ENCODE measurements at places on chromosomes 6 and 20.

DNA sequence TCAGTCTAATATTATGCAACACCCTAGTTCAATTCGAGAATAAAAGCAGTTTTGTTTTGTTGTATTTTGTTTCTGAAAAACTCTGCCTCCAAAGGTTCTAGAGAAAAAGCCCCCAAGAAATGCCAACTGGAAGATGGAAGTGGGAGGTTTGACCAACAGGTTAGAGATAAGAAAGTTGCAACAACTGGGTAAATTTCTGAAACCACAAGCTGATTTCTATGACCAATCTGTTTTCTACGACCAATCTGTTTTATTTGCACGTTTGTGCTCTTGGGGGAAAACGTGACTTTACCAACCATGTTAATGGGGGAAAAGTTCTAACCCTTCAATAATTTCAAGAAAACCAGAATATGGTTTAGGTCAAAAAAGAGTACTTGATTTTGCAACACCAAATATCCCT, 173.2 kb downstream of the PDE7B start:
- DNase-seq = no peak

GRCh38 chr6:135403584-135403983, 94.0 kb downstream of the AHI1 start:
- DNase-seq = no peak

DNA sequence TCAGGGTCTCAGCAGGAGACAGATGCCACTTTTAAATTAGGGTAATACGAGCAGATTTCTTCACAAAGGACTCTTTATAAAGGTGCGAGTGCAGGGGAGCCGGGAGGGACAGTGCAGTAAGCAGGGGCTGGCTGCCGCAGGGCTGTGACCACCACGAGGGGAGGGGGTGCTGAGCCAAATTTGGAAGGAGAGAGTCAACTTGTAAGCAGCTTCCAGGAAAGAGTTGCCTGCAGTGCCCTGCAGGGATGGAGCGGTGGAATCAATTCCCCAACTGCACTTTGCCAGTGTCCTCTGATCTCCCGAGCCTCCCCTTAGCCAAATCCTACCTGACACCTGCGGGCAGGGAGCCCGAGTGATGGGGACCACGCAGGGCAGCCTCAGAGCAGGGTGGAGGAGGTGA, 13.9 kb upstream of the CCDC167 start:
- no peak for DNase-seq

DNA sequence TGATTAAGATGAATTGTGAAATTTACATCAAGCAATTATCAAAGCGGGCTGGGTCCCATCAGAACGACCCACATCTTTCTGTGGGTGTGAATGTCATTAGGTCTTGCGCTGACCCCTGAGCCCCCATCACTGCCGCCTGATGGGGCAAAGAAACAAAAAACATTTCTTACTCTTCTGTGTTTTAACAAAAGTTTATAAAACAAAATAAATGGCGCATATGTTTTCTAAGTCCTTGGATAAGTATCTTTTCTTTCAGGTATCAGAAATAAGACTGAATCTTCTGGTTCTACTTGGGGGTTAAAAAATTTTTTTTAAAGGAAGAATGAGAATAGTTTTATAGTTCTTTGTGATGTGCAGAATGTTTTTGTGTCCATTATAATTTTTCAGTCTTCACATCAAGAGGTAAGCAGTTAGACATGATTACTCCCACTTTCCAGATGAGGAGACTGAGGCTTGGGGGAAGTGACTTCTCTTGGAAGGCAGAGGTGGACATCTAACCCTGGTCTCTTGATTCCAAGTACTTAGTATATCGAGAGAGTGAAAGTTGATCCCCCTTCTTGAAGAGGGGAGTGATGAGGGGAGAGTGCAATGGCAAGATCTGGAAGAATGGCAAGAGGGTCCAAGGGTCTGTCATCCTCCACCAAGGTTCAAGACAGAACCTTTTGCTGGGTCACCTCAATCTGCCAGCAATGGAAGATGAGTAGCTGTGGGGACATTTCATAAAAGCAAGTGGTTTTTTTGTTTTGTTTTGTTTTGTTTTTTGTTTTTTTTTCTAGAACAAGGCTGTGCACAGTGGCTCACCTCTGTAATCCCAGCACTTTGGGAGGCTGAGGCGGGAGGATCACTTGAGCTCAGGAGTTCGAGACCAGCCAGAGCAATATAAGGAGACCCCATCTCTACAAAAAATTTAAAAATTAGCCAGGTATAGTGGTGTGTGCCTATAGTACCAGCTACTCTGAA, 42.8 kb upstream of the TTPAL start:
- DNase-seq = no peak

GRCh38 chr20:56628873-56629463, at the start of gene TFAP2C:
Gene TFAP2C, plus strand, starts transcription at chr20:56629306. Its CDS starts 239 bp downstream, at chr20:56629545.
- DNase-seq = peak; percentile 64

DNA sequence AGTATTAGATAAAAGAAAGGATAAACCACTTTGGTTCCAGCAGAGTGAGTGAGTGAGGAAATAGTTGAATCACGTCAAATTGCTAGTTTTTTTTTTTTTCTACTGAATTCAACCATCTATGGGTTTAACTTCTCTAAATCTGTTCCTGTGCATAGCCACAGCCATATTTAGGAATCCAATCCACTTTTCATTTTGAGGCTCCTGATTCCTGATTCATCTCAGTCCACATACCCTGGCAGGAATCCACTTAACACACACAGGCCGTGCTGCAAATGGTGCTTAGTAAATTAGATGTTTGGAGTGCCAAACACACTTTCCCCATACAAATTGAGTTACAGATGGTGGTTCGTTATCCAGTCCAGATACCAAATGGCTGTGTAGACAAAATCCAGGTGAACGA, 220.3 kb downstream of the ALDH8A1 start:
- DNase-seq = peak; percentile 41

DNA sequence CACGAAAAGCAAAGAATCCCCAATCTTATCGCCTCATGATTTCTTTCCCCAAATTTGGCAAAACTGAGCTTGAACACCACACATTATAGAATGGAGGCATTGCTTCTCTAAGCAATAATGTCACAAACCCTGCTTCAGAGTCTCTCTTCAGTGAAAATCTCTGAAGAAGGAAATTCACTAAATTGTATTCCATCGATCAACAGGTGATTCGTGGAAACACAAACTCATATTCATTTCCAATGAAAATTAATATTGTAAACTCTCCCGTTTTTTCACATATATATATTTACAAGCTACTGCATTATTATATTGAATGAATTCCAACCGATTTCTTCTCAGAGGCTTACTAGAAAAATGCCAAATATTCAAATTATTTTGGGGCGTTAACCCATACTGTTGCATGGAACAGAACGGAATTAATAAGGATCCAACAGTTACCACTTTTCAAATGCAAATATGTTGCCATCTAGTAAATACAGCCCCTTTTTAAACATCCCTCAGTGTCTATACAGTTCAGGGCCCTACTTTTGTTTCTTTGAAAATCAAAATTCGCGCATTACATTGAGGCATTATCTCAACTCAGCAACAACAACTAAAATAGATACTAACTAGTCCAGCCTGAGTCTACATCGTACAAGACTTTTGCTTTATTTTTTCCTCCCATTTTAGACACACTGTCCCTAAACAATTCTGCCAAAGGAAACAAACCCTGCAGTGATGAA, 1.3 kb downstream of the KIF13A start:
- DNase-seq = no peak

DNA sequence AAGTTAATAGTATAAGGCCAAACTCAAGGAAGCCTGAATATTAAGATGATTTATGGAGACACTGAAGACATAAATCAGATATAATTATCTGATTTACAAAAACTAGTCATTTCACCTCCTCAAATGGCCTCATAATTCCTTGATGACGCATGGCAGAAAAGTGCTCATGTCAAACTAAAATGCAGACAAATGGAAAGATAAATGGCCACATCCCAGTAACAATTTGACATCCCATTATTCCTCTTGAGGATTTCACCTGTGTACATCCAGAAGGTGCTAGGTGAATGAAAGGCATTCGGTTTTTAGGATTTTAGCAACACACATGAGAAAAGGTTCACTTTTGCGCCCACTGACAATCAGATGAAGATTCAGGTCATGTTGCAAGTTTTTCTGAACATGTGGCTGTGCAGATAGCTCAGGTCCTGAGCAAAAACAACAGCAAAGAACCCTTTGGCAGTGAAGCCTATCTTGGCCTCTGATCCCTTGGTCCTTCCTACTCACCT, 24.2 kb downstream of the SGK1 start:
- DNase-seq = no peak

GRCh38 chr20:57680934-57681914, 28.6 kb downstream of the PMEPA1 start:
- no peak for DNase-seq
